ENCODE measurements at places on chromosomes 4 and X.
A peak's percentile ranks its signal among the peaks of the same experiment; 100 is the strongest.

DNA sequence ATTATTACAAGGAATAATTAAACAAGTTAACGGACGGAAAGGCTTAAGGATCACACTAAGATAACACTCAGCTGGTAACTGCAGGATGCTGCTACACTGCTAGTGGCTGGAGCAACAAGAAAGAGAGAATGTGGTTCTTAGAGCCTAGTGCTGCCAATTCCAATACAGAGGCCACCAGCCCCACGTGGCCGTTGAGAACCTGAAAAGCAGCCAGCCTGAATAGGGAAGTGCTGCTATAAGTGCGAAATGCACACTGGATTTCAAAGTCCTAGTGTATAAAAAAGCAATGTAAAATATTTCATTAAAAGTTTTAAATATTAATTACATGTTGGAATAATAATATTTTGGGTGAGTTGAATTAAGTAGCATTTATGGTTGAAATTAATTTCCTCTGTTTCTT is 257.3 kb upstream of the TAPT1 start:
- no peak for DNase-seq

DNA sequence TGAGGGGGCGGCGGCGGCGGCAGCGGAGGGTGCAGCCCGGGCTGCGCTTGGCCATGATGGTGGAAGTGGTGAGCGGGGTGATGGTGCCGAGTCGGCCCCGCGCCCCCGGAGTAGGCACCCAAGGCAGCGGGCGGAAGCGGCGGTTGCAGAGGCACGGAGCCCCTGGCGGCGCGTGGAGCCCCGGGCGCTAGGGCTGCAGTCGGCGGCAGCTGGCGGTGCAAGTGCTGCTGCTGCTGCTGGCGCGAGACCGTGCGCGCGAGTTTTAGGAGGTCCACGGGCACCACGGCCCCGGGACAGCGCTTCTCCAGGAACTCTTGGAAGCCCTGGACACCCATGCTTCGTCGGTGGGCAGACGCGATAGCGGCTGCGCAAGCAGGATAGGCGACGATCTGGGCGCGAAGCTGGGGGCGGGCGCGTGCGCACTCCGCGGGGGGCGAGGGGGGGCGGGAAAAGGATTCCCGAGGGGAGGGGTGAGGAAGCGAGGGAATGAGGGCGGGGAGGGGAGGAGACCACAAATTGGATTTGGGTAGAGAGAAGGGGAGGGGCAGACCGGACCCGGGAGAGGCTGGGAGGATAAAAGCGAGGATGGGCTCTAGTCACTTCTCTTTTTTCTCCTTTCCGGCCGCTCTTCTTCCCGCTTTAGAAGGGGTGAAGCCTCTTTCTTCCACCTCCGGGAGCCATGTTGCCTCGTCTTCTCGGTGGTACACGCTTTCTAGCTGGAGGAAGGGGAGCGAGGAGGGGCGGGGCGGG is at the start of gene FAM120C:
TSS of gene FAM120C (minus strand) at position 391 of the 750 bp plus-strand sequence. CDS start at position 335, 56 bp downstream.
- DNase-seq = peak; percentile 65

DNA sequence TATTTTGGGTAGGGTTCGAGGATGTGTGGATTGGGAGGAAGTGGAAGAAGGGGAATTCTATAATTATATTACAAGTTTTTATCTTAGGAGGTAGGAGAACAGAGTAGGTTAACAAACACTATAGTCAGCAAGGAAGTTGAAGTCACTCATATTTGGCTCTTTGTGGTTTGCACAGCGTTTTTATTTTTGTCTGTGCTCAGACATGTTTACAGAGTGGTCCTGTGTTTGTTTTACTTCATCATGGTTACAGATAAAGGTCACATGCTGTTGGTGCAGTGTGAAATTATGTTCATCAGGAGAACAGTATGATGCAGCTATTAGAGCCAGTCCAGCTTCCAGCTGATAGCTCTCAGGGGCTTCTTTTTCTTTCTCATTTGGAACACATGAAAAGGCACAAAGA is 299.9 kb upstream of the SFRP2 start:
- no peak for DNase-seq

DNA sequence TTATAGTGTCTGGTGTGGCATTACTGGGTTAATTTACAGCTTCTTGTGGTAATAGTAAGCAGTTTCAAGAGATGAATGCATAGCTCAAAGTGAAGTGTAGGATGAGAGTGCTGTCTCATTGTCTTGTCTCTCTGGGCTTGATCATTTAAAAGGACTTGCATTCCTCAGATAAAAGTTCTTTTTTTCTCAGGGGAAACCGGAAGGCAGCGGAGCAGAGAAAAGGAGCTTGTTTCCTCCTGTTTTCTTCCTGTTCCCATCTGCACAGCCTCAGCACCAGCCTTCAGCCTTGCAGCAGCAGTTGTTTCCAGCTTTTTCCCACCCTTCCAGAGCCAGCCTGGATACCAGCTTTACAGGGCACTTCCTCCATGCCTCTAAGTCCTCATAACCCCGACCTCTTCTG is 61.4 kb upstream of the LGI2 start:
- no peak for DNase-seq

- DNase-seq = no peak
Observed at GRCh38 chrX:113392355-113392754, 551.7 kb upstream of the AMOT start.

DNA sequence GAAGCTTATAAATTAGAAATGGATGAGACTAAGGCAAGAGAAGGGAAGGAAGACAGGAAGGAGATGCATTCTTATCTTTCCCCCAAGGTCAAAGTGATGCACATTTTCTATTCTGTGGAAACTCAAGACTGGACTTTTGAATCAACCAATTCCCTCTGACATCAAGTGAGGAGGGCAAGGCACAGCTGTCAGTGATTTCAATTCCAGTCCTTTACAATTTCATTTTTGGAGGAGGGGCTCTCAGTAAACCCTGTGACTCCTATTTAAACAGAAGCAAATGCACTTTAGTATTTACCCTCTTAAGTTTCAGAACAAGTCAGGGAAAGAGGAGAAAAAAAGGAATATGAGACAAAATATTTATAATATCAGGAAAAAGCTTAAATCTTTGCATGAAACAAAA is 134.0 kb downstream of the MGST2 start:
- no peak for DNase-seq

All from amygdala (tissue), 56 donors.